ENCODE measurements at places on chromosomes 2 and 18.

DNA sequence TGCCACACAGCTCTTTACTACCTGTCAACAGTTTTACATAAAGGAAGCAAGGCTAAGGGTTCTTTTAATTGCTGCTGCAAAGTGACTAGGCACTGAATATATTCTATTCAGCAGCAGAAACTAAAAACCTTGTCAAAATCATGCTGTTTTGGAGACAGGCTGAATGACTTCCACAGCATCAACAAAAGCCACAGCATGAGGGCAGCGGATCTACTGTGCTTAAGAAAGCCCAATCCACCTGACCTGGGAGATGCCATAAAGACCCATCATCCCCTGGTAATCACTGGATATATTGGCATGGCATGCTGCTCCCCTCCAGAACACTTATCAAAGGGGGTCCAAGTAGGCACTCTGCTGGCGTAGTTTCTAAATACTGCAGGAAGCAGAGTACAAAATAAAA lies 715.1 kb upstream of the SLC8A1 start:
- DNase-seq: peak; percentile 9

- no peak for DNase-seq
Observed at GRCh38 chr2:128396946-128397345, 78.3 kb upstream of the HS6ST1 start.

DNA sequence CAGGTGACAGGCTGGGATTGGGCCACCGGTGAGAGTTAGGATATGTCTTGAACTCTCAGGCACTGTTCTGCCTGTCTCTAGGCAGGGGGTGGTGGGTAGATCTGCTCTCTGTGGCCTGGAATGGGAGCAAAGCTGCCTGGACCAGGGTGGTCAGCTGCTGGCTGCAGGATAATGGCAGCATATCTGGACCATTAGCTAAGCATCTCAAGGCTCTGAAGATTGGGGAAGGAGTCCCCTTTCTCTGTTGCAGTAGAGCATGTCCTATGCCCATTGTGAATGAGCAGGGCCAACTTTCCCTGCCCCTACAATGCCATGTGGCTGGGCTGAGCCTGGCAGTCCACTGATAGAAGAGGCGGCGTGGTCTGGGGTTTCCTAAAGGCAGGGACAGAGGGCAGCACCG lies 34.6 kb downstream of the LOXHD1 start:
- no peak for DNase-seq

DNA sequence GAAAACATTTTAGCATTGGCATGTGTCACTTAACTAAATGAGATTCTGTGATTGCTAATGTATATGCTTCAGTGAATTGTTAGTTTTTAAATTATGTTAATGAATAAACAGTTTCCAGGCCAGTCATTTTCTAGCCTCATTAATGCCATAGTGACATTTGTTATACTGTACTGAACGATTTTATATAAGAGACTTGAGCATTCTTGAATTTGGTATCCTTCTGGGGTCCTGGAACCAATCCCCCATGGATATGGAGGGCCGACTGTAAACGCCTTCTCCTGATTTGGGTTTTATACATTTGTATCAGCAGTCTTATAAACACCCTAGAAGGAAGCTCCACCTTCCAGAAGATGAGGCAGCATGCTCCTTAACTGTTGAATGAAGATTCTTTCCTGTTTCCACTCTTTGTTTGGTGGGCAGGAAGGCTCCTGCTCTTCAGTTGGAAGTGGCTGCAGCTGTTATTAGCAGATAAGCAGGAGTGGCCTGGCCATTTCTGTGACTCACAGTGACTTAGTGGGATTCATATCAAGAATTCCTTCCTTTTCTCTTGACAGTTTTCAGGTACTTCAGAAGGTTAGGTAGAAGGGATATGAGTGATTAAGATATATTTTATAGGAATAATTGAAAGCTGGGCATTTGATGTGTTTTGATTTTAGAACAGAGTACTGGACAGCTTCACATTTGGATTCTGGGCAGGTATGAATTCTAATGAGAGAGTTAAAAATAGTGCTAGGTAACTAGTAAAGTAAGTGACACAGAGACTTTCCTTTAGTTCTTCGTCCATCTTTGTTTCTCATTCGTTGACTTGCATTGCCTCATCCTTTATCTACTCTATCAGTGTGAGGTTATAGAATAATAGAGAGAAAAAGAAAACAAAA lies 124.9 kb downstream of the PLCL1 start:
- DNase-seq: no peak

DNA sequence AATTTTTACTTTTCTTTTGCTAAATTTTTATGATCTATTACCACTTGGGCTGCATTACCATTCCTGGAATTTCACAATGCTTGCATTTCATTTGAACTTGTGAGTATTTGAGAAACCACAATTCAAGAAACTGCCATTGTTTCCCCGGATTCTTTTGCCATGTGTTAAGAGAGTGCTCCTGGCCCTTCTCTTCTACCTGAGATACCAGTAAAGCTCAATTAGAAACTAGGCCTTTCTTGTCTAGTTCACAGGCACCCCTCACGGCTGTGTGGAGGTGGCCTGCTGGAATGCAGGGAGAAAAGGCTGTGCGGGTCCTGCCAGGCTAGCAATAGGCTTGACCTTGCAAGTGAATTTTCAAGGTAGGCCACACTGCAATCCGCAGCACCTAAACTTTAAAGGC lies 40.8 kb downstream of the ZEB2 start:
- DNase-seq: no peak

DNA sequence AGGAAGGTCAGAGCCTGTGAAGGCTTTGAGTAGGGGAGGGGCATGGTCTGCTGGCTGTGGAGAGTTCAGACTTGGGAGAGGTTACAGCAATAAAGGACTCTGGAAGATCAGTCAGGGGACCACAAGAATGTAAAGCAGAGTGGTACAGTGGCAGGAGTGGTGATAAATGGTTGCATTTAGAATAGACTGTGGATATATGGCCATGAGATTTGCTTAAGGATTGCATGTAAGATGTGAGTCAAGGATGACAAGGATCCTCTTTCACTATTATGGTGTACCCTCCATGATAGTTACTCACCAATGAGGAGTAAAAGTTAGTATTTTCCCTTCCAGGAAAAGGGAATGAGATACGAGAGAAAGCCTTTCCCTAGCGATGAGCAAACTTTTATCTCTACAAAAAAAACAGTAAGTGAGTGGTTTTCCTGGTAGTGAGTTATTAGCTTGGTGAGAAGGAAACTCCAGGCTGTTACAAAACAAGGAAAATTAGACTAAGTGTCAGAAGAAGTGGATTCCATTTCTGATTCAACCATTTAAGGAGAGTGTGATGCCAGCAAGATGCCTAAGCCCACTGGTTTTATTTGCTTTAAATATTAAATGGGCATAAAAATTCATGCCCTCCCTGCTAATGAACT lies 818.0 kb upstream of the ACVR2A start:
- no peak for DNase-seq

DNA sequence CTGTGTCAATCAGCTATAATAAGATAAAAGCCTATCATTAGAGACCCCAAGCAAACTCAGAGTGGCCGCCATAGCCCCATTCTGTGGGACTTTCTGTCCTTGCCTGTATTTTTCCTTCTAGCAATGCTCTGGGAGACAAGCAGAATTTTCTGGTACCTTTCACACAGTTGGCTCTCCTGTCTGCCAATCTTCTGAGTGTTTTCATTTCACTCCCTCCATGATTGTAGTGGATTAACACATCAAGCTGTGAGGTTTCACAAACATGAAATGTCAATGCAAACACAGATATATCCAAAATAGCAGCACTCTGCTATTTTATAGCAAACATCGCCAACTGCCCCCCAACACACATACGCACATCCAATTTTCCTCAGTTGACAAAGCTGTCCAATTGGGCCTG lies 64.9 kb downstream of the C1D start:
- no peak for DNase-seq

- DNase-seq: no peak
Observed at GRCh38 chr2:27312152-27312551, 3.9 kb upstream of the UCN start.

- no peak for DNase-seq
Observed at GRCh38 chr2:170369894-170370293, 191.9 kb downstream of the MYO3B start.

DNA sequence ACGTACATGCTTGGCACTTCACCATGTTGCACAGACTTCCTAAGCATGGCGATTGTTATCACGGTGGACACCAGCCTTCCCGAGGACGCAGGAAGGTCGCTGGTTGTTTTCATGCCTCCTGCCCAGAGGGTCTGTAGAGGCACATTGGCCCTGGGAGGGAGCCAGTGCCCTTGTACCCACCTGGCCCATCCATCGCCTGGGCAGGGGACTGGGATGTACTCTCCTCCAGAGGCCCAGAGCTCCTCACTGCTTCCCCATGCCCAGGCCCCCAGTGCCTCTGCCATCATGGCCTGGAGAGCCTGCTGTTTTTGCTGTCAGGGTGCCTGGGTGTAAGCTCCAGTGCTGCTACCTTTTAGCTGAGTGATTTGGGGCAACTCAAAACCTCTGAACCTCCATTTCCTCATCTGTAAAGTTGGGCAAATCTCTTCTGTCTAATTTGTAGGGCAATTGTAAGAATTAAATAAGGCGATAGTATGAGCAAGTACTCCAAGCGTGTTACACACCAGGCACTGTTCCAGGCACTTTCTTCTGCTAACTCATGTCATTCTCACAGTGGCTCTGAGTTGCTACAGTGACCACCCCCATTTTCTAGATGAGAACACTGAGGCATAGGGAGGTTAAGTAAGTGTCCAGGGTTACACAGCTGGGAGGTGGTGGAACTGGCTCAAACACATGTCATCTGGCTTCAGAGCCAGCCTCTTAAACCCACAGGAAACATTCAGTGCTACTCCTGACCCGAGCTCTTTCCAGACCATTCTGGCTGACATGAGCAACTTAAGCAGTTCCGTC lies 45.3 kb downstream of the GREB1 start:
- no peak for DNase-seq

All from iPS DF 6.9 (cell line).